ENCODE measurements at places on chromosomes 7 and 10.

DNA sequence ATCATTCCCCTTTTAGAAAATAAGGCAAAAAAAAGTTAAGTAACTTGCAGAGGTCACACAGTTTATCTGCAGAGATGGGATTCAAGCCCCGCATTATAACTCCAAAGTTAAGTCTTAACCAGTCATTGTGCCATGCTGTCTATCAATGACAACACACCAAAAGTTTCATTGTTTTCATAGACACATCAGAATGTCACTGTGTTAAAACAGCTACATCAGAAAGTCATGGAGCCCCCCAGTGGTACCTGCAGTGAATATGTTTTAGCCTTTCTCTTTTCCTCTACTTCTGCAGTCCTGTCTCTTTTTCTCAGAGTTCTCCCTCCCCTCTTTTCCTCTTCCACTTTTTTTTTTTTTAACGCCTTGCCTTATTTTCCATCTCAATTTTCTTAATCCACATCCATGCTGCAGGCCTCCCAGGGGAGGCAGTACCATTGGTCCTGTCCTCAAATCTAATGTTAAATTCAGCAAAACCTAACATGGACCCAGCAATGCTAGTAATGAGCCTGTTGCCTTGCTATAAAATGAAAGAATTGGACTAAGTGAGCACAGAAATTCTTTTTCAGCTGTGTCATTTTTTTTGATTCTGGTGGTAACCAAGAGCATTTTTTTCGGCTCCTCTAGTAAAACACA is 3.8 kb upstream of the NRCAM start:
- peak; percentile 38 for DNase-seq

GRCh38 chr10:131034451-131034850 is 277.1 kb downstream of the TCERG1L start:
- DNase-seq, result no peak

- no peak for DNase-seq
These were observed 62.7 kb upstream of the STK17A start for GRCh38 chr7:43520201-43520600.

GRCh38 chr7:65325793-65326432 is 47.7 kb upstream of the ZNF92 start:
- DNase-seq, result peak; percentile 6

DNA sequence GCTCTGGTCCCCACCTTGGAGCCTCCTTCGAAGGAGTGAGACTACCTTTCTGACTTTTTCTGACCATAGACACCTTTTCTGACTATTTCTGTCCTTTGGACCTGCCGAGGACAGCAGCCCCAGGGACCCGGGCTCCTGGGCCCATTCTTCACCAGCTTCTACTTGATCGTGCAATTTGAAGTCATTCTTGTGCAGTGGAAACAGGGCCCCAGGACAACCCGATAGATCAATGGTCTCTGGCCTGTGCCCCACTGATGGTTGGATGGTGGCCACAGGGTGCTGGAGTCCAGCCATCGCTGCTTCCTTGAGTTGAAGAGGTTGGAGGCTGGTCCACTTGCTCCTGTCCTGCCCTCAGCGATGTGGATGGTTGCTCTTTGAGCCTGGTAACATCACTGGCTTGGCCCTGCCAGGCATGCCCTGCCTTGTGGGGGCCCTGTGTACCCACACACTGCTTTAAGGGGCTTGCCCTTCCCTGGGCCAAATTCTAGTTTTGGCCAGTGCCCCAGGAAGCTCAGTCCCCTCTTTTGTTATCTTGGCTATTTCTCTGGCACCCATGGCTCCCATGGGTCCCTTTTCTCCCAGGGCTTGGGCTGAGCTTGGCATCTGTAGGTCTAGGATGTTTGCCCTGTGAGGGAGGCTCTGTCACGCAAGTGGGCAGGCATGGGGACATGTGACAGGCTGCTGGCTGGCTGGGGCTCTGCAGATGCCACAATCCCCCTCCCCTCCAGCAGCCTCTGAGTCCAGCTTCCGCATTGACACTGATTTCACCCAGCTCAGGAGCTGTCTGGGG is 375.6 kb upstream of the NUPR2 start:
- no peak for DNase-seq

DNA sequence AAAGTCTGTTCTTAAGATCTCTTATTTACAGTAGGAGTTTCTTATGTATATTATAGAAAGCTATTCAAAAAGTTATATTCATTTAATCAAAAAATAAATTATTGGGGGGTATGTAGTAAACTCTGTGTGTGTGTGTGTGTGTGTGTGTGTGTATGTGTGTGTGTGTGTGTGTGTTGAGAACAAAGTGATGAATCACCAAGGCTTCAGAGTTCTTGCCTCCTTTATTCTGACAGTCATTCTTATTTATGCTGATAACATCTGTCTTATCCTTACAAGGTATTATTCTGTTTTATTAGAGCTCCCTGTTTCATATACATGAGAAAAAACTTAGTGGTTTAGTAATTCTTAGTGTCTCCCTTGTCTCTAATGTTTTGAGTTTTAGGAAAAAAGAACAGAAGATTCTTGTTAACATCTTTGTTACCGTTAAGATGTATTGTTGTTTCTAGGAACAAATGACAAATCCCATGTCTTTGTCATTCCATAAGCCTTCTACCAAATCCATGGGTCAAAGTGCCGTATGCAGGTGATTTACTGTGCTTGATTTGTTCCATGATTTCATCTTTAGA is 424.0 kb downstream of the EXOC4 start:
- DNase-seq, result no peak

DNA sequence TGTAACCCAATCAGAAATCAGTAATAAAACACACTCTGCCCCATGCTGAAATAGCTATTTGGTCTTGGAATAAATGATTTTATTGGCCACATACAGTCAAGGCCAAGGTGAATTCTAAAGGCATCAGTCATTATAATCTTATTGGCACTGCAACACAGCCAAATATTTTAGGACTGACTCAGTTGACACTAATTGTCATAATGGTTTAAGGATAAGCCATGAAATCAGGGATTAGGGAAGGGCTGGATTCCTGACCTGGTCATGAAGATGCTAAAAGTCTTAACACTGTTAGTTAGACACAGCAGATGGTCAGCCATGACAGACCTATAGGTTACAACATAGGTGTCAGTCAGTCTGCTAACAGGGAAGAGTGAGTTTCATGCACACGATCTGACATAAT is 330.3 kb upstream of the NPSR1 start:
- DNase-seq, result no peak

DNA sequence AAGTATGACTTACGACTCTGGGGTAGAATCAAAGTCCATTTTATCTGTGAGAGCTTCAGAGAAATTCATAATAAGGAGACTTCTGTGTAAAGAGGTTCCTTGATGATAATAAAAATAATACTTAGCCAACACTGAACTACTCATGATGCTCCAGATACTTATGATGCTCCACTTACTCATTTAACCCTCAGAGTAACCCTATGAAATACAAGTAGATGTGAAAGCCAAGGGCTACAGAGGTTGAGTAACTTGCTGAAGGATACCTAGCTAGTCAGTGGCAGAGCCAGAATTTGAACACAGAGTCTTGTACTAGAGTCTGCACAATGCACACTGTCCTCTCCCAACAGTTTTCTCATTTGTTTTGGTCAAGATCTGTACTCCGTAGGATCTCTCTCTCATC is 89.5 kb downstream of the HECW1 start:
- no peak for DNase-seq

DNA sequence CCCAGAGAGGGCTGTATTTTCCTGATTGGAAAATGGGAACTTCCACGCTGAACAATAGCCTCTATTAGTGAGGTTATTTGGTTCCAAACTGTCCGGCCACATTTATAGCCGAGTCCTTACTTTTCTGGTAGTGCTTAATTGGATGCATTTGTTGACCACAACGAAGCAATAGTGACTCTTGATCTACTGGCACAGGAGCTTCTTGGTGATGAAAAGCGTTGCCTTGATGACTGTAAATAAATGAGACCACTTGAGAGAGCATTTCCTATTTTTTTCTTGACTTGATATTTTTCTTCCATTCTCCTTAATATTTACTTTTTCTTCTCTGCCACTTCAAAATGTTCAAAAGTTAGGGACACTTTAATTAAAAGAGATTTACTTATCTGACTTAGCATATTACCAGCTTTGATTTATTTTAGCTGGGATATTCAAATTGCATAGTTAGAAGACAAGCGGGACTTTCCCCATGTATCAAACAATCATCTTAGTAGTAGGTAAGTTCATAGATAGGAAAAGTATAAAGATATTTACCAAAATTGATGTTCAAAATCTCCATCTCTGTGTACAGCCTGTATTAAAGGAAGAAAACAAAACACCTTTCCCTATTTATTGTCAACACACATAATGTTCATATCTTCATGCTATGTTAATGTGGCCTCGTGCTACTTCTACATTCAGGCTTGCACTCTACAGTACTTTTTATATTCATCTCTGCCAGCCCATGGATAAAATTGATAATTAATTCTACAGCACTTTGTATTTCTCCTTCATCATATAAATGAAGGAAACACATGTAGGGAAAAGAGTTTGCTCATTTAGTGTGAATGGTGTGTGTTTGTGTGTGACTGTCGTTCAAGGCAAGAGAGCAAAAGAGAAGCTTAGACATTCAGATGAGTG is 5.1 kb upstream of the SP8 start:
- no peak for DNase-seq

DNA sequence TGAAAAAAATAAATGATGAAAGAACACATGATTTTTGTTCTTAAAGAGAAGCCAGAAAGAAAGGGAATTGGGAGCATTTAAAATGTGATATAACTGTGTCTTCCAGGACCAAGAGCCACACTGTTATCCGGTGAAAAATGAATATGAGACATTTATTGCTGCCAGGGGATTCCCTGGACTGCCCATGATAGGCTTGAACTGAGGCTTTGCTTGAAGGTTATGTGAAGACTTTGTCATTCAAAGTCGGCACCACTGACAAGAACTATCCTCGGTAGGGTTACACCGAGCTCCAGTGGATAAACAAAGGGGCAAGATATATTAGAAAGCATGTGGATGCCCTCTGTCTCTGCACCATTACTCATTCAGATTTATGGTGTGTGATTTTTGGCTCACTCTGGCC is 125.4 kb upstream of the MINDY3 start:
- DNase-seq, result no peak

GRCh38 chr10:1539216-1539615 is 198.1 kb downstream of the ADARB2 start:
- no peak for DNase-seq

DNA sequence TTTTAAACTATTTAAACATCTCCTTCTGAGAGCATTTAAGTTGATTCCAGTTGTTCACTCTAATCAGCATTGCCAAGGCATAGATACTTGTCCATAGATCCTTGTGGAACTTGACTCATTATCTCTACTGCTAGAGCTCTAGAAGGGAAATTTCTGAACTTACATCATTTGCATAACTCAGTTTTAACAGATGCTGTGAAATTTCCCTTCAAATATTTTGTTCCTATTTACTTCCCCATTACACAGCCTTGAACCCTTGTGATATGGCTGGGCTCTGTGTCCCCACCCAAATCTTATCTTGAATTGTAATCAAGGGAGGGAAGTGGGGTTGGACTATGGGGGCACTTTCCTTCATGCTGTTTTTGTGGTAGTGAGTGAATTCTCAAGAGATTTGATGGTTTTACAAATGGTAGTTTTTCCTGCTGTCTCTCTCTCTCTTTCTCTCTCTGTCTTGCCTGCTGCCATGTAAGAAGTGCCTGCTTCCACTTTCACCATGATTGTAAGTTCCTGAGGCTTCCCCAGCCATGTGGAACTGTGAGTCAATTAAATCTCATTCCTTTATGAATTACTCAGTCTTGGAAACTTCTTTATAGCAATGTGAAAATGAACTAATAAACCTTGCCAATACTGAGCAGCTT is 25.4 kb downstream of the INSIG1 start:
- no peak for DNase-seq

- DNase-seq, result no peak
These were observed 607 bp upstream of the GRB10 start for GRCh38 chr7:50783303-50783702.

DNA sequence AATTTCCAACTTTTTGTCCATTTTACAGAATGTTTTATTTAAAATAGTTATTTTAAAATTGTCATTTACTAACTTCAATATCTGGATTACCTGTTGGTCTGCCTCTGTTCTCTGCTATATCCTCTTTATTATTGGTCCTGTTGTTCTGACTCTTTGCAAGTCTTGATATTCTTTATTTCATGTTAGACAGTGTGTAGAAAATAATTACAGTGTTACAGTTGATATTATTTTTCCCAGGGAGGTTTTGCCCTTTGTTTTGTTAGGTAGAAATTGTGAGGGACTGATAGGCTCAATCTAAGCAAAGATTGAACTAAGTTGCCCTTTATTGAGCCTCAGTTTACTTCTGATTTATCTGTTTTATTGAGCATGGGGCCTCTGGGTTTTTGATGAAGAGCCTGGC is 49.4 kb upstream of the CADPS2 start:
- no peak for DNase-seq

GRCh38 chr7:93551063-93551895 is 23.2 kb downstream of the CALCR start:
- DNase-seq, result no peak
